ENCODE measurements at places on chromosomes 6 and 20.

- no peak for DNase-seq
These were observed 221.2 kb upstream of the MAP3K7 start for GRCh38 chr6:90807791-90808701.

DNA sequence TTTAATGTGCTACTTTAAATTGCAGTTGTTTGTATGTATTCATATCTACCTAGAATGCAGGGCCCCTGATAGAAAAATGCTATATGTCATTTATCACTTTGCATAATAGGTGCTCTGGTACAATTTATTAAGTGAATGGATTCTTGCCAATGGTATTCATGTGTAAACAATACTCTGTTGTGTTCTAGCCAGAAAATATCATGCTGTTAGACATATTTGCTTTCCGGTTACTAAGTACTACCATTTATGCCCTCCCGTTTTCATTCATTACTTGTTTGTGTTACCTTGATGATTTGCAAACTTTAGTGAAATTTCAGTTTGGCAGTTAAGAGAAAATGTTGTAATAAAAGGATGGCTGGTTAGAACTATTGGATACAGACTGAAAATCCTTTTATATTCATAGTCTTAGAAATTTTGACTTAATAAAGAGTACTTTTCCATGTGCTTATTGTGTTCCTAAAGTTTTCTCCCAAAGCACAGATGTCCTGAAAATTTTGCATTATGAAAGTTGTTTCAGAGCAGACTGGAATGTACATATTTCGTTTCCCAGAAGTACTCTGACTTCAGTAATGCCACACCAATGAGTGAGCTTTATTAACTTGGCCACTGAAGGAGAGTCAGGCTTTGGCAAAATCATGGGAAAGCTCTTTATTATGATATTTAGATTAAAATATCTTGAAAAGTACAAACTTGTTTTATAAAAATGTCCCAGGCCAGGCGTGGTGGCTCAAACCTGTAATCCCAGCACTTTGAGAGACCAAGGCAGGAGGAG, 31.5 kb downstream of the RPF2 start:
- DNase-seq, result peak; percentile 10

GRCh38 chr20:48544402-48545339, 283.1 kb downstream of the PREX1 start:
- DNase-seq, result no peak

GRCh38 chr6:74075323-74075722, 379.3 kb downstream of the CD109 start:
- peak; percentile 87 for DNase-seq

DNA sequence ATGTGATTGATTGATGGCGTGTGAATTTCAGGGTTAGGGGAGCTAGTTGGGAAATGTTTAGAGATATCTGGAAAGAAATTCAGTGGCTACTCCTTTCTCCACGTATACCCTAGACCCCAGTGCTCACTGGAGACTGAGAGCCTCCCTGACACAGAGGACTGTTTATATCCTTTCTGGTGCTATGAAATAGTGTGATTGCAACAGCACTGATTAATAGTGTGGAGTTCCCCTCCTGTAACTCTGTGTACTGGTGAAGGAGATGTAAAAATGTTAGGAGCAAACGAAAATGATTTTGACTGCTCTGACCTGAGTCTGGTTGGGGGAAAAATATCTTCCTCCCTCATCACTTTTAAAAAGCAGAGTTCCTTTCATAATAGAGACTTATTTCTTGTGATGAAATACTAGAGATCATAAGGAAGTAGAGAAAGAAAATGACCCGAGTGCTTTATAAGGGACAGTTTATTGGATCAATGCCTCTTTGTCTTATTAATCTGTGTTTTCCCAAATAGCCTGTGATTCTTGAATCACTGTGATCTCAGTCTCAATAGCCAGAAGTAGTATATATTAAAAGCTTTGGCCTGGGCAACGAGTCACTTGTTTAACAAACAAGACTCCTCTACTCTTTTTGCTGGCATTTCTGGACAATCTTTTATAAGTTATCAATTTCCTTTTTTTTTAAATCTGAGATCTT, 92.3 kb downstream of the RNF182 start:
- DNase-seq, result no peak

GRCh38 chr6:81704700-81705099, 47.8 kb downstream of the TENT5A start:
- DNase-seq, result no peak

DNA sequence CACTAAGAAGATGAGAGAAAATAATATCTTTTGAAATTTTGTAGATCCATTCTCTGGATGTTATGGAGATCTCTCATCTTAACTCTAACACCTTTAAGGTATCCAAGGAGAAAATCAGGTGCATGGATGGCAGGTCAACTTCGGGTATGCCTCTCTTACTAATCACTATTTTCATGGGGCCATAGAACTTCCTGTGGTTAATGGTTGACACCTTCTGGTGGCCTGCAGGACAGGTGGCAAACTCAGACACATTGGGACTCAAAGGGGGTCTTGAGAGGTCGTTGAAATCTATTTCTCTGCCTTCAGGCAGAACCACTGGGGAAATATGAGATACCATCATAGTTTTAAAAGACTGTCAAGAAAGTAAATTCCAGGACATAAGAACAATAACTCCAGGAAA, 76.5 kb downstream of the ADAT2 start:
- no peak for DNase-seq

DNA sequence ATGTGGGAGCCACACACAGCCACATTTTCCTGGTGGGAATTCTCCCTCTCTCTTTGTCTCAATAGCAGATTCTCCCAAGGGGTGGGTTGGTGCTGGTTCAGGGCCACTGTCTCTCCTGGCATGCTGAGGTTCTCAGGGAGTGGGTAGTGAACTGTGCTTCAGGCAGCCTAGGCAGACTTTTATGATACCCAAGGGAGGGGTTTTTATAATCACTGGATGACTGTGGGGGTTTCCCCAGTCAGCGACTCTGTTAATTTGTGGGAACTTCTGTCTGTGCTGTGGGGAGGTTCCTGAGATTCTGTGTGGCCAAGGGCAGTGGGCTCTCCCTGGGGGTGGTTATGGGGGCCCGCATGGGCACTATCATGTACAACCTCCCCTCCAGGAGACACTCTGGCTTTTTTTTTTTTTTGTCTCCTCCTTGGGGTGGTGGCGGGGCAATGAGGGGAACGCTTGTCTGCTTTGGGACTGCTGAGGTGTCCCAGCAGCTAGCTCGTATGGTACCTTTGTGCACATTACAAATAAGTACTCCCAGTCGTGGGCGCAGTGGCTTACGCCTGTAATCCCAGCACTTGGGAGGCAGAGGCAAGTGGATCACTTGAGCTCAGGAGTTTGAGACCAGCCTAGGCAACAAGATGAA, 10.0 kb downstream of the PTK7 start:
- DNase-seq, result no peak

DNA sequence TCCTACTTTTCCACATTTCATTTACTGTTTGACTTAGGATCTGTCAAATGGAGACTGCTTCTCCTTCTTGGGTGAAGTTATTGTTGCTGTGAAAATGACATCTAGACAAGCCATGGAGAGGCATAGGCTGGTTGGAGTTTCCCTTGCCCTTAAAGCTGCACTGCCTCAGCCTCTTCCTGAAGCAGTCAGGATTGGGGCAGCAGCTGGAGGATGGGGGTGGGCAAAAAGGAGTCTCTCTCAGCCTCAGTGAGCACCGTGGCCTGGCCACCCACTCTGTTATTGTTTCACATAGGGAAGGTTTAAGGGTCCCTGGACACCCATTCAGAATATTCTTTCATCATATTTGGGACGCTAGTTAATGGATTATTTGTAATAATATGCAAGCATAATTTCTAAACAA, 7.7 kb upstream of the ZBTB24 start:
- DNase-seq, result no peak

GRCh38 chr6:40860443-40860842, 178.6 kb downstream of the UNC5CL start:
- DNase-seq, result no peak

DNA sequence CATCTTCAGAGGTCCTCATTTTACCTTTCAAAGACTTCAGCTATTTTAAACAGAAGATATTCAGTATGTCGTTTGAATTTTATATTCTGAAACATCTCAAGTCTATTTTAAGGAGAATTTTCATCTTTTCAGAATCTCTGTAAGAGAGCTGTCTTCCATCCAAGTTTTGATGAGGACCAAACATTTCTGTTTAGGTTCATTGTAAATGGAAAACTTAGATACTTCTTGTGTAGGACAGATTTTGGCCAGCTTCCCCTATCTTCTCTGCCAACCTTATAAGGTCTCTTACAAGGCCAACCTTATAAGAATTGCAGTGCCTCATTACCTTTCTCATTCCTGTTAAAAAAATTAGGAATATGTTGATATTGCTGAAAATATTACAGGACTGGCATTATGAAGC, 88.1 kb downstream of the AKAP7 start:
- DNase-seq, result no peak

DNA sequence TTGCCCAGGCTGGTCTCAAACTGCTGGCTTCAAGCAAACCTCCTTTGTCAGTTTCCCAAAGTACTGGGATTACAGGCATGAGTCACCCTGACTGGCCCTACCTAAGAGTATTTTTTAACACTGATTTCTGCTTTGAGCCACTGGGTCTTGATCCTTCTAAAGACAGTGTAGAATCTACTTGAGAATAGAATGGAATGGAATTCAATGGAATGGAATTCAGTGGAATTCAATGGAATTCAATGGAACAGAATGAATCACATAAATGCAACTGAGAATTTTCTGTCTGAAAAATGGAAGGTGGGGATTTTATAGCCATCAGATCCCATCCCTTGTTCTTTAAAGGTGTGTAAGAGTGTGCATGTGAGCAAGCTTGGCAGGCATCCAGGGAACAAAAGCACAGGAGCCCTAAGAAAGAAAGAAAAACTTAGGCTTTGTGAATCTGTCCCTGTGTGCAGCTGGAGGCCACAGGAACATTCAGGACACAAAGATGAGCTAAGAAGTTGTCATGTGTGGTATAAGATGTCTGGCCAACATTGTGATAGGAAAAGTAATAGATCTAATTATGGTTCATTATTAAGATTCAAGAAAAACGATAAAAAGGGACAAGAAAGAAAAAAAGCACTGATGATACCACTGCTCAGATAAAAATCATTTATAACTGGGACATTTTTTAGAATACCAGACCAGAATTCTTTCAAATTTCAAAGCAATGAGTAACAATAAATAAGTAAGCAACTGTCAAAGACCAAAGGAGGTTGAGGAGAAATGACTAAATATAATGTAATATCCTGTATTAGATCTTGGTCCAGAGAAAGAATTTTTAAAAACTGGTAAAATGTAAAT, 681.0 kb upstream of the GJE1 start:
- DNase-seq, result no peak

GRCh38 chr6:57432919-57433684, 115.7 kb downstream of the PRIM2 start:
- peak; percentile 9 for DNase-seq

- no peak for DNase-seq
These were observed 126.2 kb upstream of the ARID1B start for GRCh38 chr6:156650896-156651390.

DNA sequence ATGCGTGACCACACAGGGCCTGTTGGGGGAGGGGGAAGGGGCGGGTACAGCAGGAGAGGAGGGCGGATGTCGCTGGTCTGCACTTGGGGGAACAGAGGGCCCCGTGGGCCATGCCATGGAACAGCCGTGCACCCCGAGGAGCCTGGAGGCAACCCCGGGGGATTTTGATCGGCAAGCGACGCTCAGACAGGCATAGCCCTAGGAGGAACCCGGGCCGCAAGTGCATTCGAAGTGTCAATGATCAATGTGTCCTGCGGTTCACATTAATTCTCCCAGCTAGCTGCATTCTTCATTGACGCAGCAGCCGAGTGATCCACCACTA, 772.8 kb upstream of the DEFB115 start:
- no peak for DNase-seq

DNA sequence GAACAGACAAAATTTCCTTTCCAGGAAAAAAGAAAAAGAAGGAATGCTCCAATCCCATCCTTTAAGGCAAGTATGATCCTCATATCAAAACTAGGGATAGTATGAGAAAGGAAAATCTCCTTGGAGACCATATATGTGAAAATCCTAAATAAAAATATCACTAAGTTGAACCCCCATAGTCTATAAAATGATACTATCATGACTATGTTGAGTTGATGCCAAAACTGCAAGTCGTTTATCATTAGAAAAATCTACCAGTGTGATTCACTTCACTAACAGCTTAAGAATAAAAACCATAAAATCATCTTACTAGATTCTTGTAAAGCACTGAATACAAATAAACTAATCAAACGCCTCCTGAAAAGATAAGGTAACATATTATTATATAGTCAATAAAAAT, 76.6 kb upstream of the STXBP5 start:
- DNase-seq, result no peak

GRCh38 chr6:33957892-33958525, 154.2 kb upstream of the MLN start:
- DNase-seq, result no peak

GRCh38 chr20:58482416-58482815, 32.8 kb downstream of the APCDD1L start:
- DNase-seq, result no peak

DNA sequence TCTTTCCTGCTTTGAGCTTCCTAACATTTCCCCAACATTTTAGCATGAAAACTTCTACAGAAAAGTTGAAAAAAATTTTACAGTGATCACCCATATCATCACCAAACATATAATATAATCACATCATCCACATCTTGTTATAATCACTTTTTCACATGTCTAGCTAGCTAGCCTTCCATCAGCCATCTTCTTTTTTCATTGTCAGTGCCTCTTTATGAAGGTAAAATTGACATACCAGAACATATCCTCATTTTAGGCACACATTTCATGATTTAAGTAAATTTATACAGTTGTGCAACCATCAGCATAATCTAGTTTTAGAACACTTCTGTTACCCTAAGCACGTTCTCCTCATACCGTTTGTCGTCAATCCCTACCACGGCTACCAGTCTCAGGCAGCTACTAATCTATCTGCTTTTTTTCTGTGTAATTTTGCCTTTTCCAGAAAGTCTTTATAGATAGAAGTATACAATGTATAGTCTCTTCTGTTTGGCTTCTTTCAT, 73.7 kb downstream of the VEGFA start:
- no peak for DNase-seq

GRCh38 chr6:141541581-141542324, 591.0 kb upstream of the GJE1 start:
- DNase-seq, result no peak

GRCh38 chr6:125722886-125723285, 26.5 kb upstream of the HEY2 start:
- DNase-seq, result no peak

DNA sequence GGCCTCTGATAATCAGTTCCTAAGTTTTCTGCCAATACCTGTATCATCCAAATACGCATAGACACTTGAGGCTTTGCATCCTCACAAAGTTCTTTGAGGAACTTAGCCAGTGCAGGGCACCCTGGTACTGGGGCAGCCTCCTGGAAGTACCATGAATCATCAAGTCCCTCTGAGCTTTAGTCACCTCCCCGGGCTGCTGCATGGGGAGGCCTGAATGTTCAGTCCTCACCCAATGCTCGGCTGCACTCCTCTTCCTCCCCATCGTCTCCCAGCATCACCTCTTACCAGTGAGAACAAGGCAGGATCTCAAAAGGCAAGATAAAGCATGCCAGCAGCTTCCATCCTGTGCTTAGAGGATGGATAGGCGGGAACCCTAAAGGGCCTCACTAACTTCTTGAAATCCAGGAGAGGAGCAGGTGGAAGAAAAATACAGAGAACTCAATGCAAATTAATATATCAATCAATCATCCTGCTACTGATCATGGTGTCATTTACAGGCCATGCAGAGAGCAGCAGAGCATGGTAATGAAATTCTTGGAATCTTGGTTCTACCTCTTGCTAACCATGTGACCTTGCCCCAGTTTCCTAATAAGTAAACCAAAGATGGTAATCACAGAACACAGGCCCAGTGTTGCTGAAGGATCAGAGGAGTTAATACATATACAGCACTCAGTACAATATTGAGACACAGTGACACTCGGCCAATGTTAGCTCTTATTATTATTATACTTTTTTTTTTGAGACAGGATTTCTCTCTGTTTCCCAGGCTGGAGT, 4.7 kb upstream of the CCN6 start:
- no peak for DNase-seq
